ENCODE measurements at places on chromosomes 1 and 21.

- no peak for DNase-seq
Measured at GRCh38 chr1:167746988-167747655, 25.3 kb downstream of the MPZL1 start.

DNA sequence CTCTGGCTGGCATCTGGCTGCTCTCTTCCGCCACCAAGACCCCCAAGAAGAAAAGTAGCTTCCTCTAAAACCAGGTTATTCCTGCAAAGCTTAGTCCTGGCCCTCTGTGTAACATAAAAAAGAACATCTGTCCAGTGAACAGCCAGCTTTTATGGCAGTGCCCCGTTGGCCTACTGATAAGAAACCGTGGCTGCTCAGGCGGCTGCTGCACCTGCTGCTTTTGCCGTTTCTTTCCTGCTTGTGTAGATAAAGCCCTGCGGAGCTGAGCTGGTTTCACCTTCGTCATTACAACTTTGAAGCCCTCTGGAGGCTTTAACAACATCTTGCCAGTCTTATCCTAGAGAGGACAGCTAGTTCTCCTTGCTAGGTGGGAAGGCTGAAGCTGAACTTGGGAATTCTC, 20.5 kb downstream of the ELAPOR1 start:
- no peak for DNase-seq

DNA sequence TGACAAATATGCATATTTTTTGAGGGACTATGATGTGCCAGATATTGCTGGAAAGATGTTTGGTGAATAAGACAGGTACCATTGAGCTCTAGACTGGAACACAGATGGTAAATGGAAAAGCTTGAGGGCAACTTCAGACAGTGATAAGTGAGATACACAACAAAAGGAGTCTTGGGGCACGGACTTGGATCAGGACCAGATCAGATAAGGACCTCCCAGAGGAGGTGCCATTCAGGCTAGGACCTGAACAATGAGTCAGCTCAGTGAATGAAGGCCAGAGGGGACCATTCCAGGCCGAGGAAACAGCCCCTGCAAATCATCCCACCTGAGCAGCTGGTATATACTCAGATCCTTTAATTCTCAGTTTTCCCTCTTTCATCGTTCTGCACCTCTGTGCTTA, 1.8 kb upstream of the KCNJ15 start:
- DNase-seq = no peak

GRCh38 chr1:207336559-207337467, 15.3 kb downstream of the CD55 start:
- DNase-seq = no peak

- no peak for DNase-seq
Measured at GRCh38 chr1:235023711-235024439, 104.8 kb downstream of the TOMM20 start.

- no peak for DNase-seq
Measured at GRCh38 chr1:31207046-31207445, 32.6 kb downstream of the NKAIN1 start.

DNA sequence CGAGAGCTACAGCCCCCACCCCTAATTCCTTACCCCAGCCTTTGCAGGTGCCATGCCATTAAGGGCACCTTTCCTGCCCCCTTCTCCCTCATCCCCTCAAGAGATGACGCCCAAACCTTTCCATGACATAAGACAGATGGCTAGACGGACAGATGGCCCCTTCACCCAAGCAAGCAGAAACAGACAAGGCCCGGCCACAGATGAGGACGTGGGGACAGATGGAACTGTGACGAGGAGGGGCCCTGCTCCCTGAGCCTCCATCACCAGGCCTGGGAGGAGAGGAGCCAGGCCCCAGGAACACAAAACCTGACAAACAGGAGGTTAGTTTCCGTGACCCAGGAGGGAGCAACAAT, 24.7 kb upstream of the PEF1 start:
- no peak for DNase-seq

DNA sequence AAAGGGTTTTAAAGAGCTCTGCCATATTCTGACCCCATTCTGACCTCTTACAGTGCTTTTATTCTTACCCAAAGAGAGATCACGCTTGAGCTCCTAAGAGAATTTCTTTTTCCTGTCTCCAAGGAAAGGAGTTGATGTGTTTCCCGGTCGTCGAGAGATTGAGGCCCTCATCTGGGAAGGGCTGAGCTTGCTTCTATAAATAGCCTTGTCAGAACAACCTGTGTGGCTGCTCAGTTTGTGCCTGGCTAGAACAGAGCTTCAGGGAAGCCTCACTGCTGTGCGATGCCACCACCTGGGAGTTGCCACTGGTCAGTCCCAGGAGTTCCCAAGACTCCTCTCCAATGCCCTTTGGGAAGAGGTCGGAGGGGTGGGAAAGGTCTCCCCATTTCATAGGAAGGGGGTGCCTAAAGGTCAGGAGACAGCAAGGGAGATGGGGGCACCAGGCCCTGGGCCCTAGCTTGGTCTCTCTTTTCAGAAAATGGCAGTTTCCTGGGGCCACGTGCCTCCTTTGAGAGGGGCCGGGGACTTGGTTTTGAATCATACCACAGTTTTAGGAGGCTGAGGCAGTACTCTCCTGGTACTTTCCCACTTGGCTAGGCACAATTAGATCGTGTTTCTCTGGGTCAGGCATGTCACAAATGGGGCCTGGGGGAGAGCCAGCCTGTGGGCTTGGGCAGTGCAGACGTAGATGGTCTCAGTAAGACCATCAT, 52.1 kb downstream of the EIF2D start:
- DNase-seq = no peak

- DNase-seq = no peak
Measured at GRCh38 chr1:6538956-6539355, 15.4 kb downstream of the NOL9 start.

- DNase-seq = no peak
Measured at GRCh38 chr1:172698224-172698623, 39.3 kb downstream of the FASLG start.

DNA sequence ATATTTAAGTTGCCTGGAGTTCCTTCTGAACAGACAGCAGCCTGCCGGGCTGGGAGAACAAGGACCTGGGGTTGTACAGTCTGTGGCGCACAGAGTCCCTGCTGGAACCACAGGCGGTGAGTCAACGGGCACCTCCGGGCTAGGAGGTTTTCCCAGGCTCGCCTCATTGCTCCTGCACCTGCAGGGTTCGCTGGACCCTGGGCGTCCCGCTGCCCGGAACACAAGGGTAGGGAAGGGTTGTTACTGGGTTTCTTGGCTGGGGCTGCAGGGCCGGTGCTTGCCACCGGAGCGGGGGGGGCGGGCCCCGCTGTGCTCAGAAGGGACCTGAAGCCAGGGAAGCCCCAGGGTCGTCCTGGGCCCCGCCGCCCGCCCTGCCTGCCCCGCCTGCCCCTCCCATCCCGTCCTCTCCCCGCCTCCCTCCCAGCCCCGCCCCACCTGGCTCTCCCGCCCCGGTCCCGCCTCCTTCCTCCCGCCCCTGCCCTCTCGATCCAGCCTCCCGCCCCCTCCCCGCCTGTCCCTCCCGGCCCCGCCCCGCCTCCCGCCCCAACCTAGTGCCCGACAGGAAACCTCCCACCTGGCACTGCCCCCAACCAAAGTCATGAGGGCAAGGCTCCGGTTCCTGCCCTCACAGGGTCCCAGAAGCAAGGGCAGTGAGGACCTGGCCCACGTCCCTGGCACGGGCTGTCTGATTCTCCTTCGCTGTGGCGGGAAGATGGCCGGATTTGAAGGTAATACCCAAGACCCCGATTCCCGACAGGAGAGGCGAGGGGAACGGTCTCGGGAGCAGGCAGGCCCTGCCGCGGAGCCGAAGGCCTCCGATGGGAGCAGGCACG, 6.8 kb downstream of the JMJD4 start:
- peak; percentile 48 for DNase-seq

DNA sequence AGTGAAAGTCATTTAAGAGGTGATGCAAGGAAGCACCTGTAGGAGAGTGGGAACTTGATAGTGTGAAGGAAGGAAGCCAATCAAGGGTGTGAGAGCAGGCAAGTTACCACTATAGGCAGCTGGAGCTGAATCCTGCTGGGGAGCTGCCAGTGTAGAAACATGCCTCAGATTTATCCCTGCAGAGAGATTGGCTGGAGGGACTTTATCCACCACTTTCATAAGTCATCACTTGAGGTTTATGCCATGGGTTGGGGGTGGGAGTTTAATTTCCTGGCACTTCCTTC, 443.6 kb downstream of the PLPP3 start:
- DNase-seq = no peak

DNA sequence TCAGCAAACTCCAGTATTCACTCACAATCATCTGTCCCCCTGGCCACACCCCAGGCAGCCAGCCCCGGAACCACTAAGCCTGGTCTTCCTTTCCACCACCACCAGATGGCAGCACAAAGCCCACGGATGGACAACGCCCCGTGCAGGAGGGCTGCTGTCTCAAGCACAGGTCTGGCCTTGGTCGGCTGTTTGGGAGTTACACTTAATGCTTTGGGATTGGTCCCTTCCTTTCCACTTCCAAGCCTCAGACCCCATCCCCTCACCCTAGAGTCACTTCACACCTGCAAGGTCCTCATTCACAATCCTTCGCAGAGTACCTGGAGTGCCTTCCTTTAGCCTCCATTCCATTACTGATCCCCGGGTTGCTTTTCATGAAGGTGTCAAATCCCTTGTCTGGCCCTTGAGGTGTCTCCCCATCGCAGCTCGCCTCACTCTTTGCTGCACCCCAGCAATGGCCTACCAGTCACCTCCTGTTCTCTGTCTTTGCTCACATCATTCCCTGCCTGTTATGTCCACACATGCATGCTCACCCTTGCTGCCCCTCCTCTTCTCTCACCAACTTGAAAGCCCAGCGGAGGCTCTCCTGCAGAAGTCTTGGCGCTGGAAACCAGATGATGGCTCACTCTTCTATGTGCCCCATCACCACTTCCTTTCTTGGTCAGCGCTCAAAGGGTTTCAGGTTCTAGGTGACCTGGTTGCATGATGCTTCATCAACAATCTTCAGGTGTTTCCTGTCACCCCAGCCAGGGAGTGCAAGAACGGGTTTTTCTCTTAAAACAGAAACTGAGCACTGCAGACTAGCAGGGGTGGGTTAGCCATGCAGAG, 24.9 kb upstream of the KCNA2 start:
- DNase-seq = peak; percentile 71

- DNase-seq = no peak
Measured at GRCh38 chr1:81808760-81809159, 8.0 kb downstream of the ADGRL2 start.

GRCh38 chr1:17229379-17229778, 19.5 kb upstream of the PADI3 start:
- DNase-seq = no peak

GRCh38 chr21:8989261-8989711, 1532.1 kb upstream of the TPTE start:
- no peak for DNase-seq

DNA sequence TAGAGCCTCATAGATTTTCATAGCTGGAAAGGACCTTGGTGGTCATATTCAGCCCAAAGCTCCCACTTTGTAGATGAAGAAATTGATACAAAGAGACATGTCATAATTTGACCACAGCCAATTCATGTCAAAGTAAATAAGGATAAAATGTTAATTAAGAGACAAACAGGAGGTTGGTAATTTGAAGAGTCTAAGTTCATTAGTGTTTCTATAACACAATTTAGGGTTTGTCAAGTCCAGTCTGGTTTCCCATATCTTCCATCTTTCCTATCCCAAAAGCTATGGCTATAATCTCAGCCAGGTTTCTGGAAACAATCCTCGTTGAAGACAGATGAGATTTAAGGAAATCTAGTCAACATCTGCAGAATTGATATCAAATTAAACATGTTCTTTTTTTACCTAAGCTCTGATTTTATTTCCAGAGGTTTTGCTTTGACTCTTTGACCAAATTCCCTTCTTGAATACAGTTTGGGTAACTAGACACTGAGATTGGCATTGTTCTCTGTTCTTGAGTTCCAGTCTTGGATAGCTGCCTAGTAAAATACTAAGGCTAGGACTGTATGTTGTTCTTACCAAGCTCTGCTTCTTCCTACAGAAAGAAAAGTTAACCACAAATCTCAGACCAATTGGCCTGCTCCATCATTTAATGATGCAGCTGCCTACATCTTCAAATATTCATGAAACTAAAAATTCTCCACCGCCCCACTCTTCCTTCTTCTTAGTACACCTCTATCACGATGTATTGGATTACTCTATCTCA, 62.0 kb downstream of the SLC44A5 start:
- DNase-seq = no peak

- no peak for DNase-seq
Measured at GRCh38 chr1:55054396-55054795, 15.0 kb downstream of the PCSK9 start.

GRCh38 chr1:16204634-16205333, 7.7 kb downstream of the ARHGEF19 start:
- no peak for DNase-seq

- no peak for DNase-seq
Measured at GRCh38 chr1:246923482-246923881, 8.3 kb downstream of the AHCTF1 start.

DNA sequence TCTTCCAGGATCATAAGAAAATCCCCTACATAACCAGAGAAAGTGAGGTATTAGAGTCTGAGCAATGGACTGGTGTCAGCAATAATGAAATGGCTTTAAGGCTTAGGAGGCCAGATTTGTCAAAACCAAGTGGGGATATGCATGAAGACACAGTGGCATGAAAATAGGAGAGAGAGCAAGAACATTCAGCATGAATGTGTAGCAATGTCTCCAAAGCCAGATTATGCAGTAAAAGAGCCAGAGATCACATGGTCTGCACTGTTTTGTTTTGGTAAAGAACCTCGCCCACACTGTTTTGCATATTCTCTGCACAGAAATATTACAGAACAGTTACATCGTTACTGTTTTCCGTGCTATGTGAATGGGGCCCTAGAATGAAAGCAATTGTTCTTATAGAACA, 589.4 kb downstream of the PLPP3 start:
- no peak for DNase-seq

DNA sequence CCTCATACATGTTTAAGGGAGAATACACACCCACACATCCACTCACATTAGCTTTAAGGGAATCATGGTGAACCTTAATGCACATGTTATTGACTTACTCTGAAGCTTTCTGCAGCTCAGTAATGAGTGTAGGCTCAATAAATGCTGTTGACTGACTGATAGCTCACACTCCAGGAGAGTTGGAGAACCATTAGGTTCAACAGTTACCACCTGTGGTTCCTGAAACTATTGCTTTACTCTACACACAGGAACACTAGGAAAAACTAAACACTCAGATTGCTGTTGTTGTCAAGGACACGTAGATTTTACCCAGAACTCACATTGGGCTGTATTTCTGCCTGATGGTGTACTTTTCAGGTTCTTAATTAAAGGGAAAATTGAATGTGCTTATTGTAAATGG, 37.3 kb downstream of the ZC3H11B start:
- no peak for DNase-seq

DNA sequence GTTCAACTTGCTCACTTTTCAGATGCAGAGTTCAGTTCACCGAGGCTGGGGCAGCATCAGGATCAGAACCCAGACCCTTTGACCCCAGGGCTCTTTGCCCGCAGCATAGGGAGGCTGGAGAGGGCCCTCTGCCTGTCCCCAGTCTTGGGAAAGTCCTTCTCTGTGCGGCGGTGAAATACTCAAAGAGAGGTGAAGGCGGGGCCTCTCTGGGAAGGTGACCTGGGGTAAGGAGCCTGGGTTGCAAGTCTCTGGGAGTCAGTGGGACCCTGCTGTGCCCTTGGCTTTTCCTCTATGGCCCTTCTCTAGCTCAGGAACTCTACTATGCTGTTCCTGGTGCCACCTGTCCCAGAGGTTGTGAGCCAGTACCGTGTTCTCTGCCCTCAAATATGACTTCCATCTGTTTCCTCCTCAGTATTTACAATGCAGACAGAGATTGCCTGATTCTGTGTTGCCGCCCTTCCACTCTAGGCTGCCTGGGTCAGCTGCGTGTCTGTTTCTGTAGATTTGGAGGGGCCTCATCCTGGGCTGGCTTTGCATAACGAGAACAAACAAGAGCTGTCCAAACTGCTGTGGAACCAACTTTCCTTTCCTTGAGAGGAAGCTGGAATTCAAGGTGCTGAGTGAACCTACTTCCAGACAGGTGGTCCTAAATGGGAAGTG, 18.7 kb upstream of the ZBTB21 start:
- DNase-seq = no peak
